Hematopoietic multipotent progenitor cell treated with erythropoietin and hydrocortisone succinate and interleukin-3 and kit ligand, for 6 days (in vitro differentiated cells): ENCODE measurements at places on chromosomes 13 and 19.

DNA sequence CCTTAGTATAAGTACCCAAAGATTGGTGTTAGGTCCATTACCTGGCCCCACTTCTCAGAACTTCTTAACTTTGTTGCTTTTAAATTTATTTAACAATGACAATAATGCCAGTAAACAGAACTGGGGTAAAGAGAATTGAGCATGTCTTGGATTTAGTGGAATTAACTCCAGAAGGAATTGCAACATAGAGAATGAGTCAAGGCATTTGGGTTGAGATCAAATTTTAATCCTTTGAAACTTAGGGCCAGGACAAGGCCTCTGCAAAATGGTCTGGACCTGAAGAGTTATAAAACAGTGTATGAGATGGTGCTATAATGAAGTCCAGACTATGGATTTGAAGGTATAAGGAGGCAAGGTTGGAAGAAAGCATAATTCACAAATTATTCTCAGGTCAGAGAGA lies 1030.4 kb downstream of the SLITRK5 start:
- DNase-seq: no peak

- no peak for DNase-seq
Measured at GRCh38 chr13:27053902-27054595, 117.6 kb downstream of the USP12 start.

GRCh38 chr19:35495107-35496064 lies 5.1 kb upstream of the KRTDAP start:
- DNase-seq: peak; percentile 77

DNA sequence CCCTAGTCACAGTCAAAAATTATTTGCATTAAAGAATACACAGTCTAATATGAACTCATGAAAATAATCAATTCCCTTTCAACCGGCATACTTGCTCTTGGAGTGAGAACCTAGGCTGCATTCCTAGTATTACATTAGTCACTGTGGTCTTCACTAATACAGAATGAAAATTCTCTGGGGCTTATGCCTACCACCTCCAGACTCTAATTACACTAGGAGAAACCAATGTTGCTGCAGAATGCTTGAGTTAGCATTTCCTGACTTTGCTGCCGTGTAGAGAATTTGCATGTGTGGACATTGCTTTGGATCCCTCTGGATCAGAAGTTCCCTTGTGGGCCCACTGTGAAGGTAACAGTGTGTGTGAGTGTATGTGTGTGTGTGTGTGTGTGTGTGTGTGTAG lies 87.8 kb downstream of the CCNA1 start:
- no peak for DNase-seq

- peak; percentile 68 for DNase-seq
Measured at GRCh38 chr19:50639121-50640112, at the start of gene SYT3. SYT3 (minus strand) TSS chr19:50639881; CDS start chr19:50637411, 2,470 bp downstream.

- no peak for DNase-seq
Measured at GRCh38 chr13:35732565-35732964, 256.1 kb upstream of the MAB21L1 start.

GRCh38 chr19:40803857-40804782 lies 5.1 kb downstream of the EGLN2 start:
- DNase-seq: peak; percentile 62

GRCh38 chr19:19209372-19209771 lies 2.4 kb upstream of the NCAN start:
- no peak for DNase-seq

- no peak for DNase-seq
Measured at GRCh38 chr13:93903909-93904308, 575.6 kb downstream of the DCT start.

- no peak for DNase-seq
Measured at GRCh38 chr19:50522881-50523280, 9.2 kb upstream of the ASPDH start.

DNA sequence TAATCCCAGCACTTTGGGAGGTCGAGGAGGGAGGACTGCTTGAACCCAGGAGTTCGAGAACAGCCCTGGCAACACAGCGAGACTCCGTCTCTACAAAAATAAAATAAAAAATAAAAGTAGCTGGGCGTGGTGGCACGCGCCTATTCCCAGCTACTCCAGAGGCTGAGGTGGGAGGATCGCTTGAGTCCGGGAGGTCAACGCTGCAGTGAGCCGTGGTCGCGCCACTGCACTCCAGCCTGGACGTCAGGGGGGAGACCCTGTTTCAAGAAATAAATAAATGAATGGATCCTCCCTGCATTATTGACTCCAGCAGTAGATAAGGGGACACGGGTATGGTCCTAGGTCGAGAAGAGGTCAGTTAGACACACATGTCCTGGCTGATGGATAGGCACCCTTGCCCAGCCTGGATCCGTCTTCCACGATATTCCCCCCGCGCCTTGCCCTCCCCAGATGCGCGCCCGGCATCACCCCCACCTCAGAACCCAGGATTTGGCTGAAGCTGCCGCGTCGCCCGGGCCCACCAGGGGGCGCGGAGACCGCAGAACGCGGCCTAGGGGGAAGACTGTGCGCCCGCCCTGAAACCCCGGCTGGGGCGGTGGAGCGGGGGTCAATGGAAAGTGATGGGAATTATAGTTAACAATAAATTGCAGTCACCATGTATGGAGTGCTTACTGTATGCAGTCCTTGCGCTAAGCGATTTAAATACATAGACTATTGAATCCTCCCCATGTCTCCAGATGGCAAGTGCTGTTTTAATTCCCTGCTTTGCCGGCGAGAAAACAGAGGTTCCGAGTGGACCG lies 2.1 kb upstream of the HOOK2 start:
- peak; percentile 86 for DNase-seq

- peak; percentile 68 for DNase-seq
Measured at GRCh38 chr19:35166100-35167063, 11.8 kb downstream of the FXYD5 start.

DNA sequence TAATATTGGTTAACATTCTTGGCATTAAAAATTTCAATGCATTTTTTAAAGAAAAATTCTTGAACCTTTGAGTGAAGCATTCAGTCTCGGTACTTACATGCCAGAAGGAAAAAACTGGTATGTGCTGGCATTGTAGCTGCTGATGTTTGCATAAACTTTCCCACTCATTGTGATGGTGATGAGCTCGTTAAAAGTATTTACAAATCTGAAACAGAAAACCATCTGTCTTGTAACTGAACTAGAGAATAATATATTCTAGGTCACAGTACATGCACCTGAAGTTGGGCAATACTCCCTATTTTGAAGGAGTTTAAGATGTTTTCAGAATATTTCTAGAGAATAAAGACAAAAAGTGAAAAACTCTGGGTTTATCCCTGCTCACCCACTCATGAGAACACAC lies 64.1 kb downstream of the SLC15A1 start:
- DNase-seq: no peak

GRCh38 chr19:49861107-49861506 lies 6.3 kb downstream of the PNKP start:
- no peak for DNase-seq

GRCh38 chr13:78787190-78787589 lies 128.2 kb upstream of the OBI1 start:
- peak; percentile 32 for DNase-seq

DNA sequence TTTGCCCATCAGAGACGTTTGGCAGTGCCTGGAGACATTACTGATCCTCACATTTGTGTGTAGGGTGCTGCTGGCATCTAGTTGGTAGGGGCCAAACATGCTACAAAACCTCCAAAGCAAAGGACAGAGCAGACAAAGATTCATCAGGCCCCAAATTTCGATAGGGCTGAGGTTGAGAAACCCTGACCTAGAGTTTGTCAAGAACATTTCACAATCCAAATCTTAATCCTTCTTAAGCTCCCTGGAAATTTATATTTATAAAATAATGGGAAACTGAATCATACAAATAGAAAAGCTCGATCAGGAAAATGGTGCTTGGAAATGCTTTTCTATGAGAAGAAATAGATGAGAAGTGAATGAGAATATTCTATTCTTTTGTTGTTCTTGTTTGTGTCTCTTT lies 273.6 kb downstream of the DCT start:
- no peak for DNase-seq

DNA sequence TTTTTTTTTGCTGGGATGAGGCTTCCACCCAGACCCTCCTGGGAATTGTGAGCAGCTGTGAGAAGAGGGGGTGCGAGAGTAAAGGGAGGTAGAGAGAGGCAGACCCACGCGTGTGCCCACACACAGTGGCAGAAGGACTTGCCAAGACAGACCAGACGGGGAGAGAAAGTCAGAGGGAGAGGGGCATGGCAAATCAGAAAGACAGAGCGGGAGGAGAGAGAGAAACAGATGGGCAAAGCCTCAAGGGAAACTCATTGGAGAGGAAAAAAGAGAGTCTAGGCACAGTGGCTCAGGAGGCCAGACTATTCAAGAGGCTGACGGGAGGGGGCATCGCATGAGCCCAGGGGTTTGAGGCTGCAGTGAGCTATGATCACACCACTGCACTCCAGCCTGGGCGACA lies 17.0 kb downstream of the CATSPERG start:
- no peak for DNase-seq

GRCh38 chr13:41182231-41182630 lies 12.1 kb downstream of the KBTBD7 start:
- no peak for DNase-seq

DNA sequence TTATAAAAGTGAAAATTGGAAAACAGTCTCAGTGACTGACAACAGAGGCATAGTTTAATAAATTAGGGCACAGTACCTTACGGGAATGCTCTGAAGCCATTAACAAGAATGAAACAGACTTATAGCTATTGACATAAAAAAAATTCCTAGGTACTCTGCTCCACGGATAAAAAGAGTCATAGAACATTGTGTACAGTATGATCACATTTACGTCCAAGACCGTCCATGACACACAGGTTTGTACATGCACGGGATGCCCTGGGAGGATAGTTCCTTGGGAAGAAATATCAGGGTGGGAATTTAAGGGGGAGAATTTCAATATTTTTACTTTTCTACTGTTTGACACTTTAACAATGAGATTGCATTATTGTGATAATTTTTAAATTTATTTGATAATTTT lies 24.9 kb upstream of the CAMSAP3 start:
- DNase-seq: no peak

DNA sequence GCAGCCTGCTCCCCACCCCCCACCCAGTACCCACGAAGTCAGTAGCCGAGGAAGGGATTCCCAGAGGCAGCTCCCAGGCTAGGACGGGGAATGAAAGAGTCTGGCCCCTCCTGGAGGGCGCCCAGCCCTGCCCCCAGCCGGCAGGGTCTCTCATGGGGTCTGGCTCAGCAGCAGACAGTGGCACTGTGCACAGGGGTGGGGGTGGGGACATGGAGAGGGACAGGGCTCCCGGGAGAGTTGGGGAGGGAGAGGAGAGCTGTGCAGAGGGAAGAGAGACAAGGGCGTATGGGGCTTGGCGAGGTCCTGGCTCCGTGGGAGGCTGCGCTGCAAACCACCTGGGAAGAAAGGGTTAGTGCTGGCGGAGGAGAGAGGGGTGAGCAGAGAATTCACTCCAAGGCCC lies 27.7 kb upstream of the ASF1B start:
- no peak for DNase-seq

- no peak for DNase-seq
Measured at GRCh38 chr13:26787961-26788360, 27.4 kb upstream of the GPR12 start.

- no peak for DNase-seq
Measured at GRCh38 chr19:30783212-30783611, 411.0 kb downstream of the ZNF536 start.

DNA sequence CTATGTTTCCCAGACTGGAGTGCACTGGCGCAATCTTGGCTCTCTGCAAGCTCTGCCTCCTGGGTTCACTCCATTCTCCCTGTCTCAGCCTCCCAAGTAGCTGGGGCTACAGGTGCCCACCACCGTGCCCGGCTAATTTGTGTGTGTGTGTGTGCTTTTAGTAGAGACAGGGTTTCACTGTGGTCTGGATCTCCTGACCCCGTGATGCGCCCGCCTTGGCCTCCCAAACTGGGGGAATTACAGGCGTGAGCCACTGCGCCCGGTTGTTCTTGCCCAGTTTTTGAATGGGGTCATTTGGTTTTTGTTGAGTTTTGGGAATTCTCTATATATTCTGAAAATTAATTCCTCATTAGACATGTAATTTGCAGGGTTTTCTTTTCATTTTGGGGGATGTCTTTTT lies 238.4 kb upstream of the PRR20A start:
- DNase-seq: no peak

DNA sequence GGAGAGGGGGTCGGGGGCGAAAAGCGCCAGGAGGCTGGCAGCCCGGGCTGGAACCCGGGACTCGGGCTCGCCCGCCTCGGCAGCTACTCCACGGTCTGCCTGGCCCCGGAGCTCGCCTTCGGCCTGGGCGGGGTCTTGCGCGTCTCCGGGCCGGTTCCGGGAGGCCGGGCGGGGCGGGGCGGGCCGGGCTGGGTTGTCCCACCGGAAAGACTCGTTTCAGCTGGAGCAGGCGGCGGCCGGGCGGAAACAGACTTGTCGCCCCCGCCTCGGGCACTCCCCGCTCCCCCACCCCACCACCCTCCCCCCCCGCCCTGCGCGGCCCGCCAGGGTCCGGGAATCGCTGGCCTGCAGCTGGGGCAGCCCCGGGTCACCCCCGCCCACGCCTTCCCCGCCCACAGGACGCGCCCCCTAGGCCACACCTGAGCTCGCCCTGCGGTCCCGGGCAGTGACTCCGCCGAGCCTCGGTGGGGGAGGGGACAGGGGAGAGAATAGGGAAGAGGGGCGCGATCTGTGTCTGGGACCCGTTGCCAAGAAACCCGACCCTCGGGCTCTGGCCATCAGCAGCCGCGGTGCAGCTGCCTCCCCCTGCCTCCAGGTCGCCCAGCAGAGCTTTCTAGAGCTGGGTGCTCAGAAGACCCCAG lies 109.4 kb downstream of the KCTD15 start:
- DNase-seq: no peak

GRCh38 chr13:30388406-30389283 lies 33.6 kb upstream of the UBE2L5 start:
- no peak for DNase-seq

GRCh38 chr13:20425819-20426219 lies 99.8 kb downstream of the CRYL1 start:
- DNase-seq: no peak

DNA sequence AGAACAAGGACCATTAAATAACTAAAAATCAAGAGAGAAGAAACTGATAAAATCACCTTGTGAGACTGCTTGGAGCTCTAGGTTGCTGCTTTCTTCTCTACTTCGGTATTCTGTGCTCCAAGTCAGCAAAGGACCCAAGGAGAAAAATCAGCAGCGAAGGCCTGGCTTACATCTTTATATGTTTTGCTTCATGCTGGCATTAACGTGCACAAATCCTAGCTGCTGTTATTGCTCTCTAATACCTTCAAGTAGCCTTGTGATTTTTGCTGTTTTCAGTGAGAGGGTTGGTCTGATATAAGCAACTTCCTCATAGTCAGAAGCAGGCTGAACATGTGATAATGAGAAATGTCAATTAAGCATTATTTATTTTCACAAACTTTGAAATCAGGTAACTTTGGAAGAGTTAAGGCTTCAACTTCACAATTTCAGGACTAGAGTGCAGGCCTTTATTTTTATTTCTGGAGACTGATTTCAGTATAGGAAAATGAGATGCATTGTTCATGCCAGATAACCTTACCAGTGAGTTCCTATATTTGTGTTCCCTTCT lies 365.1 kb downstream of the SLC7A1 start:
- DNase-seq: no peak

GRCh38 chr19:54096617-54097106 lies 3.9 kb downstream of the OSCAR start:
- peak; percentile 67 for DNase-seq

- DNase-seq: peak; percentile 58
Measured at GRCh38 chr13:51959773-51960172, 51.5 kb downstream of the ATP7B start.

GRCh38 chr13:38086013-38086412 lies 216.4 kb upstream of the TRPC4 start:
- no peak for DNase-seq
